KBM-7 (cell line): ENCODE measurements at places on chromosomes 13 and 19.

- no peak for DNase-seq
These were observed 19.4 kb downstream of the DYRK1B start for GRCh38 chr19:39814595-39814994.

- DNase-seq, result no peak
These were observed 480.1 kb upstream of the SLC10A2 start for GRCh38 chr13:103546271-103546670.

GRCh38 chr19:27774337-27774736 lies 1438.6 kb downstream of the UQCRFS1 start:
- peak; percentile 27 for DNase-seq

DNA sequence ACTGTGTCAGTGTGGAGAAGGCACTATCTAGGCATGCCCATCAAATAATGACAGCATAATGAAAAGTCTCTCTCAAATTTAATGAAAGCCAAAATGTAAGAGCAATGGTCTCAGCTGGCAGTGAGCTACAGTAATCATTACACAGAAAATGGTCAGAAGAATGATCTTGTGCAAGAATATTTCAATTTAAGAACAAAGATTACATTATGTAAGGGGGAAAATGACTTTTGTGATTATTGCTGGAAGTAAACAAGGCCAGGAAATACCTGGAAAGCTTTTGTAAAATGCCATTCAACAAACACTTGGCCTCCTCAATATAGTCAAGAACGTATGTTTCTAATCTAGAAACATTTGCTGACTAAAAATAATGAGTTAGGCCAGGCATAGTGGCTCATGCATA lies 89.1 kb downstream of the CAB39L start:
- no peak for DNase-seq
